ENCODE measurements at places on chromosomes 3 and 15. TPM values are rescaled to one million over a fixed set of nuclear protein-coding genes. Genes with fewer than 3 reads are reported as not detected.
A peak's percentile ranks its signal among the peaks of the same experiment; 100 is the strongest.

Gene ZBBX
- total RNA-seq = not detected

Gene CSPG4
- total RNA-seq = 12.6 TPM

- peaks cover 33% of the 10 kb centered on the region for H3K4me1 ChIP-seq
- no peak overlapping the region for H3K4me3 ChIP-seq
- H3K36me3 ChIP-seq = no peaks in the 10 kb centered on the region
These were observed 28.9 kb upstream of the KLHL6 start for GRCh38 chr3:183584246-183584913.

GRCh38 chr3:58989163-58989562 lies 60.7 kb downstream of the CFAP20DC start:
- H3K4me1 ChIP-seq = no peaks in the 10 kb centered on the region
- no peak overlapping the region for H3K4me3 ChIP-seq
- no peaks in the 10 kb centered on the region for H3K27me3 ChIP-seq
- no peak overlapping the region for H3K27ac ChIP-seq
- no peak for DNase-seq

- H3K27me3 ChIP-seq = no peaks in the 10 kb centered on the region
- DNase-seq = no peak
- no peaks in the 10 kb centered on the region for H3K36me3 ChIP-seq
- H3K4me1 ChIP-seq = no peaks in the 10 kb centered on the region
- H3K27ac ChIP-seq = no peak overlapping the region
- peak overlapping the region; percentile 20 for H3K4me3 ChIP-seq
These were observed 155.0 kb downstream of the TUSC7 start for GRCh38 chr3:116864590-116864927.

DNA sequence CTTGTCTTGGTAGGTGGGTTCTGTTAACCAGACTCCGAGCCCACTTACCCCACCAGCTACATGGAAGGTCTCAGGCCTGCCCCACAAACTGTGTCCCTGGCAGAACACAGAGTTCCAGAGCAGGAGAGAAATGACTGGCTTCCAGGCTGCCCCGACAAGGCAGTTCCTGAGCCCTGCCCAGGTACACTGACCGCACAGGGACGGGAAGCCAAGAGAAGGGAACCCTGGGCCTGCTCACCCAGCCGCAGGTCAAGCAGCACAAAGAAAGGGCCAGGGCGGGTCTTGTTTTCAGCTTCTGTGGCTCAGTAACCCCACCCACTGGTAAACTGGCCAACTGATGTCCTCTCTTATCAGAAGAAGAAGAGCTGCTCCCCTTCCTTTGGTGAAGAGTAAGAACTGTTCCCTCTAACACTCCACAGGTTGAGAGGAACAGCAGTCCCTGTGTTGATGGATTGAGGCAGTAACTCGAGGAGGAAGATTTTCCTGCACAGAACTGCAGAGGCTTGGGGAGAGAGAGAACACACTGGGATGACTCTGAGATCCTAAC lies 68.4 kb downstream of the CRTC3 start:
- peaks cover 6% of the 10 kb centered on the region for H3K36me3 ChIP-seq
- peak; percentile 70 for DNase-seq
- H3K4me1 ChIP-seq = peaks cover 52% of the 10 kb centered on the region
- H3K27me3 ChIP-seq = no peaks in the 10 kb centered on the region
- H3K4me3 ChIP-seq = no peak overlapping the region

DNA sequence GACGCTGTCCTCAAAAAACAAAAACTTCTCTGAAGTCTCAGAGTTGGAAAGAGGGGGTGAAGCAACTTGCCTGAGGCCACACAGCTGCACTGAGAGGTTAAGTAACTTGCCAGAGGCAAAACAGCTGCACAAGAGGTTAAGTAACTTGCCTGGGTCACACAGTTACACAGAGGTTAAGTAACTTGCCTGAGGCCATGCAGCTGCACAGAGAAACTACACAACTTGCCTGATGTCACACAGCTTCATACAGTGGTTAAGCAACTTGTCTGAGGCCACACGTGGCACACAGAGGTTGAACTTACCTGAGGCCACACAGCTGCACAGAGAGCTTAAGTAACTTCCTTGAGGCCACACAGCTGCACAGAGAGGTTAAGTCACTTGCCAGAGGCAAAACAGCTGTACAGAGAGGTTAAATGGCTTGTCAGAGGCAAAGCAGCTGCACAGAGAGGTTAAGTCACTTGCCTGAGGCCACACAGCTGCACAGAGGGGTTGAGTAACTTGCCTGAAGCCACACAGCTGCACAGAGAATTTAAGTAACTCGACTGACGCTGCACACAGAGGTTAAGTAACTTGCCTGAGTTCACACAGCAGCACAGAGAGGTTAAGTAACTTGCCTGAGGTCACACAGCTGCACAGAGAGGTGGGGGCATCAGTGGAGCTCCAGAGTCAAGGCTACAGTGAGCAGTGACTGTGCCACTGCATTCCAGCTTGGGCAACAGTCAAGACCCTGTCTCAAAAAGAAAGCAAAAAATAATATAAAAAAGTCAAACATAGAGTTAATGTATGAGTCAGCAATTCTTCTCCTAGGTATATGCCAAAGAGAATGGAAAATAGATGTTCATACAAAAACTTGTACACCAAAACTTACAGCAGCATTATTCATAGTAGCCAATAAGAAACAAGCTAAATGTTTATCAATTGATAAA lies 12.0 kb upstream of the ACAD9 start:
- no peak overlapping the region for H3K27ac ChIP-seq
- DNase-seq = no peak
- no peaks in the 10 kb centered on the region for H3K36me3 ChIP-seq
- no peak overlapping the region for H3K4me3 ChIP-seq
- no peaks in the 10 kb centered on the region for H3K27me3 ChIP-seq
- H3K4me1 ChIP-seq = peaks cover 5% of the 10 kb centered on the region

DNA sequence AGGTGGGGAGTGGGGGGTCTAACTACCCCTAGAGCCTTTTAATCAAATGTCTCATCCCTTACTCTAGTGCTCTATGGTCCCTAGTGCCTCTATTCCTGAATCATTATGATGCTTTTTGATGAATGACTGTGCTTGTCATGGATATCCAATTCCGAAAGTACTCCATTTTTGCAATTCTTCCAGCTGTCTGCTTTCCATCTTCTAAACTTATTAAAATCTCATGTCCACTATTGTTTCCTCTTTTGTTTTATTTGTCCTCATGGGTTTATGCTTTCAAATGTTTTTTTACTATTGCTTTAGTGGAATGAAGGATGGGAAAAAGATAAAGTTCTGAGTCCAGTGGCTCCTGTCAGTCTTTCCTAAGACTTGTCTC lies 77.2 kb upstream of the KCNMB2 start:
- H3K36me3 ChIP-seq = no peaks in the 10 kb centered on the region
- no peaks in the 10 kb centered on the region for H3K4me1 ChIP-seq
- no peak for DNase-seq
- no peak overlapping the region for H3K27ac ChIP-seq
- H3K4me3 ChIP-seq = no peak overlapping the region
- no peaks in the 10 kb centered on the region for H3K27me3 ChIP-seq

Measured in upper lobe of right lung (tissue), 1 donor.